ENCODE measurements at places on chromosomes 6 and 20.
A peak's percentile ranks its signal among the peaks of the same experiment; 100 is the strongest.

- DNase-seq: no peak
Measured at GRCh38 chr6:5058254-5058653, 26.9 kb upstream of the PPP1R3G start.

- no peak for DNase-seq
Measured at GRCh38 chr20:37755665-37756064, 61.8 kb downstream of the CTNNBL1 start.

DNA sequence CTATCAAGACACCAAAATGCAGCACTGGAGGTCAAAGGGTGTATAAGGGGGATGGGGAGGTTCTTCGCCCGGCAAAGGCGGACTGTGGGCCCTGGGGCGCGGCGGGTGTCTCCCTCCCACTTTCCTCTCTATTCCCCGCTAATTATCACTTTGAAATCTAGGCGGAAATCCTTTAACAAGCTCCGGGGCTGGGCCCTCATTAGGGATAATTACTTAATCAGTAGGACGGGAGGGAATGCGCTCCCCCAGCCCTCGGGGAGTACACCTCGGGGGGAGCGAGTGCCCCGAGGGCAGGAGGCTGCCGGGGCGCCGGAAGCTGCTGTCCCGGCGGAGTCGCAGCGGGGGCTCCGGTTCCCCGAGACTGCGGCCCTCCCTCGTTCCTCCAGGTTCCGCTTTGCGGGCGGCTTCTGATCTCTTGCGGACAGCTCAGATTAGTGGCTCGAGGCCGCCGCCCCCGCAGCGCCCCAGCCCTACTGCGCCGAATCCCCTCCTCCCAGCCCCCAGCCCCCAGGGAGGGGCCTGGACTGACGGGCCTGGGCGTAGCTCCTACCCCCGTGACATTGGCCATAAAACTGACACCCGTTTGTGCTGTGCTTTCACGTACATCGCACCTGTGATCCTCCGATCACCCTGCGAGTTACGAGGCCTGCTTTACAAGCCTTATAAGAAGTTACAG is 14.7 kb downstream of the MUCL3 start:
- DNase-seq: peak; percentile 50

DNA sequence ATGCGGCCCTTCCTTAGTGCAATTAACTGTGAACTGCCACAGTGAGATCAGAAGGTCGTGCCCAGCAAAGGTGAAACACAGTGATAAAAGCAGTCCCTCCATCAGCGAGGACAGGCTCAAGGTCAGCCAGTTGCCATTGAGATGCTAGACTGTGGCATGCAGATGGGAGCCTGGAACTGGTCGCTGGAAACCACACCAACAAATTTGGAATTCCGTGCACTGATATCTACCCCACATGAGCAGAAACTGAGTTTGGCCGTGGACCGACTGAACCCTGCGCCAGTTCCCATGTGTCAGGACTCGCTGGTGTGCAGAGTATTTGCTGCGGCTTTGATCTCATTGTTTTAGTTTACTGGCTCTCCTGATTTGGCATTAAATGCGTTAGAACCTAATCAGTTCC is 125.6 kb upstream of the QKI start:
- no peak for DNase-seq

- no peak for DNase-seq
Measured at GRCh38 chr6:170108456-170108855, 182.4 kb downstream of the DLL1 start.

GRCh38 chr20:24425523-24426135 is 43.8 kb upstream of the SYNDIG1 start:
- no peak for DNase-seq

- no peak for DNase-seq
Measured at GRCh38 chr6:129679758-129680157, 30.2 kb downstream of the ARHGAP18 start.

DNA sequence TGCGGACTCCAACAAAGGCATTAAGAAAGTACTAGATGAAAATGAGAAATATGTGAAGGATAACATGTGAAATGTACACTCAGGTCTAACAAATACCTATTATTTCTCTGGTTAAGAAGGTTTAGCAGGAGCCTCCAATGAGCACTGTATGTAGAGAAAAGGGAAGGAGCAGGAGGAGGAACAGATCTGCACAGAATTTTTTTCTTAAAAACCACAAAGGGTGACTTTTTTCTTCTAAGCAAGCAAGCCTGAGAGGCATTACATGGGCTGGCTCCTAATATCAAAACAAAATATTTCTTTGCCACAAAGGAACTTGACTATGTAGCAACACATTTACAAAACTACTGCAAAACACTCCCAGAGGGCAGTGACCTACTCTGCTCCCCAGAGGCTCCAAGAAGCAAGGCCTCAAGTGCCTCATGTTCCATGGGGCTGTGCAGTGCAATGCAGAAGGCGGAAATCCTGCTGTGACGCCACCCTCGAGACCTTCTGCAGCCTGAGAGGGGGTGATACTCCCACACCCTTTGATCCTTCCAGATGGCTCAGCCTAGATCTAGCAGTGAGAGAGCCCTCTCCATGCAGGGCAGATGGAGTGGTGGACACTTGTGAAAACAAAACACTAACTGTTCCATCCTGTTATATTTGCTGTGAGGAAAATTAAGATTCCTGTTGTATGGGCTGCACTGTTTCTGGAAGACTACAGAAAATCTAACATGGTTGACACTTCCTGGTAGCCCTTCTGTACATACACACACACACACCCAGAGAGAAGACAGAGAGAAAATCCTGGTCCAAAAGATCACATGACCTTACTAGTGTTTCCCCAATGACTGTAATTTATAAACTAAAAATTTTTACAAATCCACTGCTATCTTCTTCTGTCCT is 36.0 kb upstream of the SMIM29 start:
- no peak for DNase-seq

GRCh38 chr20:49983848-49984408 is 1.1 kb downstream of the SNAI1 start:
- no peak for DNase-seq

- no peak for DNase-seq
Measured at GRCh38 chr6:165686596-165687365, 23.7 kb upstream of the PDE10A start.

DNA sequence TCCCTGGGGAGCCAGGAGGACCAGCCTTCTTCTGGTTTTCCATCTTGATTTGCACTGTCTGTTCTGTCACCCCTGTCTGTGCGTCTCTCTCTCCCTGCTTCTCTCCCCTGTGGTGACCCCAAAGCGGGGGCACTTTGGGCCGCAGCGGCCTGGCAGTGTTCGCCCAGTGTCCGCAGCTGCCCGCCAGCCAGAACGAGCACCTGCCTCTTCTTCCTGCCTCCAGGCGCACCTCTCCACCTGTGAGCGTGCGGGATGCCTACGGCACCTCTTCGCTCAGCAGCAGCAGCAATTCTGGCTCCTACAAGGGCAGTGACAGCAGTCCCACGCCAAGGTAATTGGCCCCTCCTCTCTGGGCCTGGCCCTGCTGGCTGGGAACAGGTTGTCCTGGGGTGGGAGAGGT is 30.8 kb downstream of the SNPH start:
- DNase-seq: no peak

GRCh38 chr6:146312608-146313007 is 231.0 kb upstream of the RAB32 start:
- no peak for DNase-seq

DNA sequence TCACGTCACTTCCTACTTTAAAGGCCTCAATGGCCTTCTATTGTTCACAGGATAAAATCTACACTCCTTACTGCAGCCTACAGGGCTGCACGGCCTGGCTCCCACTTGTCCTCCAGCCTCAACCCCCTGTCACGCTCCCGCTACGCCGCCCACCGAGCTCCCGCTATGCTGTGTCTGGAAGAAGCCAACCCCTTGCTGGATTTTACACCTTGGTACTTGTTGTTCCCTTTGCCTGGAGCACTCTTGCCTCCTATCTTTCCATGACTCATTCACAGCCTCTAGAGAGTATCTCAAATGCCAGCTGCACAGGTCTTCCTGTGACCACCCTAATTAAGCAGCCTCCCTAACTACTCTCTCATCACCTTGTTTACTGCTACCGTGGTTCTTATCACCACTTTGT is 259.9 kb downstream of the PRKN start:
- no peak for DNase-seq

- DNase-seq: no peak
Measured at GRCh38 chr20:25418776-25419175, 11.3 kb downstream of the GINS1 start.

DNA sequence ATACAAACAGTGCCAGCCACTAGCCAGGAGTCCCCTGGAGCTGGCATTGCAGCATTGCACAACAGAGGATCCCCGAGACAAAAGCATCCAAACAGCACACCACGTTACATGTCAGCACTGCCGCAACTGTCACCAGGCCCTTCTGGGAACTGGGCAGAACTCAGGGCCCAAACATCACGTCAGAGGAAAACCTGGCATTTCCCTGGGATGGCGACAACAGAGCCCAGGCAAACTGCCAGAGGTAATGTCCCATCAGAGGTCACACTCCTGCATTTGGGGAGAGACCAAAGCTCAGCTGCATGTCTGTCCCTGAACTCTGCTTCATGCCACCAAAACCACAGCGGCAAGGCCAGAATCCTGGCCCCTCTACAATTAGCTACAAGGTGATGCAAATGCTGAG is 36.3 kb downstream of the PPP1R3G start:
- DNase-seq: no peak

DNA sequence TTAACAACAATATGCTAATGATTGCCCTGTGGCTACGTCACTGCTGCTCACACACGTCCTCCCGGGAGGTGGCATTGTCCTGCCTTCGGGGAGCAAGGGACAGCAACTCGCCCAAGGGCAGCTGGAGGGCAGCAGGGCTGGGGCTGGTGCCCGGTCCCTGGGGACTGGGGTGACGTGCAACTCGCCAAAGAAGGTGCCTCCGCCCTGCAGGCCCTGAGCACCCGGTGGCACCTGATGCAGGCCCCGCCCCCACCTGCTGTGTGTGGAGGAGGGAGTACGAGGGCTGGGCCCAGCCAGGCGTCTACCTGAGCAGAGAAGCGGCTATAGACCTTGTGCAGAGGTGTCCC is 64.8 kb upstream of the SLCO4A1 start:
- DNase-seq: no peak

DNA sequence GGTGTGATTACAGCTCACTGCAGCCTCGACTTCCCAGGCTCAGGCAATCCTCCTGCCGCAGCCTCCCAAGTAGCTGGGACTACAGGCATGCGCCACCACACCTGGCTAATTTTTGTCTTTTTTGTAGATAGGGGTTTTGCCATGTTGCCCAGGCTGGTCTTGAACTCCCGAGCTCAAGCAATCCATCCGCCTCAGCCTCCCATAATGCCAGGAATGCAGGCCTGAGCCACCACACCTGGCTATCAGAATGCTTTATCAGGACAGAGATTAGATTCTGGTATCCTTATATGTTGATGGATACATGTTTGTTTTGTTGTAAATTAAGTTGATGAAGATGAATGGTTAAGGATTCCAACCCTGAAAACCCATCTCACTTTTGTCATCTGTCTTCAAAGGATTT is 24.2 kb downstream of the LHFPL5 start:
- no peak for DNase-seq

GRCh38 chr6:35602133-35602946 is 86.4 kb downstream of the FKBP5 start:
- DNase-seq: no peak

GRCh38 chr6:158389193-158389919 is 77.1 kb downstream of the TULP4 start:
- DNase-seq: no peak

DNA sequence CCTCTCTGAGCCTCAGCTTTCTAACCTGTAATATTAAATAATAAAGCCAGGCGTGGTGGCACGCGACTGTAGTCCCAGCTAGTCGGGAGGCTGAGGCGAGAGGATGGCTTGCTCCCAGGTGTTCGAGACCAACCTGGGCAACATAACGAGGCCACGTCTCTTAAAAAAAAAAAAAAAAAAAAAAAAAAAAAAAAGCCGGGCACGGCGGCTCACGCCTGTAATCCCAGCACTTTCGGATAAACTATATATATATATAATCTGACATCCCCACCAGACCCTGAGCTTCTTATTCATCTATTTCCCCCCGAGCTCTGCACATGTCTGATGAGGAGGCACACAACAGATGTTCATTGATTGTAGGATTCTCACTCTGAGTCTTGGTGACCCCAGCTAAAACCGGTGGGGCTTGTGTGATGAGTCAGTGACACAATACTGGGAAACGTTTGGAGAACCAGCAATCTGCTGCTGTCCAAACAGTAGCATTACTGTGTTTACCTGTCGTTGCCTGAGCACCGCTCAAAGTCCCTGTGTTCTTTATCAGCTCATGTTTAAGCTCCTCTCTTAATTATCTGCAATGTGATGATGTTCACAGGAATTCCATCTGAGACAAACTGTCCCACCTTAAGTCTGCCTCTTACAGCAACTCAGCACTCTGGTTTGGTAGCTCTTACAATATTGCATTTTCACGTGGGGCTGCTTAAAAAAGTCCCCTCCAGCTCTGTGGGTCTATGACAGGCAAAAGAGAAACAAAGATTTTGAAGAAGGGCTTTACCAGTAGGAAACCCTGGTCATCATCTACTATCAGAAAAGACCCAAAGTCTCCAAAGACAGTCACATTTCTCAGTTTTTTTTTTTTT is 1.0 kb upstream of the SPATA2 start:
- no peak for DNase-seq

GRCh38 chr6:154569156-154569862 is 58.8 kb upstream of the CNKSR3 start:
- no peak for DNase-seq

DNA sequence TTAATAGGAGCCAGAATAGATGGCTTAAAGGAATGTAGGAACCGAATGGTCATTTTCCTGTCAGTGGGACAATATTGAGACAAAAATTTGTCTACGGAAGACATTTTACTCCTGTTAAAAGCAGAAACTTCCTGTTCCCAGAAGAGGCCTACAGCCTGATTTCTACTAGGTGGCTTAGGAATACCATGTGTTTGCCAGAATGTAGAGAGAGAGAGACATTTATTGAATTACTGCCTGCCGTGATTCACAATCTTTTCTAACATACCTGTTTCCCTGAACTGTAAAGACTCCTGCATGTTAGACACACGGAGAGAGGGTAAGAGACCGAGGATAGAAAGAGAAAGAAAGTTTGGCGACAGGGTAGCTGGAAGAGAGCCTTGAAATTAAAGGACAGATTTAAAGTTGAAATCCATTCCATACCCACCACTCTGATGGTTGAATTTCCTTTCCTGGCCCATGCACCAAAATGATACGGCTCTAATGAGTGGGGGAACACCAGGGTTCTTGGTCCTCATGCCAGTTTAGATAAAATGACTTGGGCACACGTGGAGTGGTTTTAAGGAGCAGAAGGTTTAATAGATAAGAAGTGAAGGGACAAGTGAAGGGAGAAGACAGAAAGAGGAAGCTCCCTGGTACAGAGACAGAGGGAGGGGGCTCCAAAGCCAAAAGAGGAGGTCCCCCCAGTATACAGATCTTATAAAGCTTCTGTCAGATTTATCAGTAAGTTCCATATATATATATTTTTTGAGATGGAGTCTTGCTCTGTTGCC is 22.5 kb downstream of the NCOA3 start:
- DNase-seq: no peak

GRCh38 chr20:49890471-49891361 is 24.6 kb downstream of the SPATA2 start:
- DNase-seq: no peak

- no peak for DNase-seq
Measured at GRCh38 chr6:34360556-34360955, 31.9 kb downstream of the NUDT3 start.

All from stimulated activated CD8-positive, alpha-beta memory T cell treated with anti-CD3 and anti-CD28 coated beads, Interleukin-4, amount 100 ng/mL, for 4 hours (primary cell).